ENCODE measurements at places on chromosomes 12 and 14.

- DNase-seq = peak; percentile 17
Measured at GRCh38 chr12:107126796-107127481, 33.6 kb upstream of the CRY1 start.

DNA sequence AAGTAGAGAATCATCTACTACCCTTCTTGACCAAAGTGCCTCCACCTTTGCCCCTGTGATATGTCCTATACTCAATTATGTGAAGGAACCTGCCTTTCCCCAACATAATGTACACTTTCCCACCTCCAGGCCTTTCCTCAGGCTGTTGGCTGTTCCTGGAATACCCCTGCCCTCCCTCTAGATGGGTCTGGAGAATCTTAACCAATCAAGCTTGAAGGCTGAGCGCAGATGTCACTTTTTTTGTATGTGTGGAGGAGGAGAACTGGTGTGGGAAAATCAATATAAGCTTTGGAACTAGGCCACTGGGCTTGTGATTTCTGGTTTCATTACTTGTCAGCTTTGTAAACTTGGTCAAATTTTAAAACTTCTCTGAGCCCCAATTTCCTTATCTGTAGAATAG is 4.7 kb downstream of the BMAL2 start:
- no peak for DNase-seq

DNA sequence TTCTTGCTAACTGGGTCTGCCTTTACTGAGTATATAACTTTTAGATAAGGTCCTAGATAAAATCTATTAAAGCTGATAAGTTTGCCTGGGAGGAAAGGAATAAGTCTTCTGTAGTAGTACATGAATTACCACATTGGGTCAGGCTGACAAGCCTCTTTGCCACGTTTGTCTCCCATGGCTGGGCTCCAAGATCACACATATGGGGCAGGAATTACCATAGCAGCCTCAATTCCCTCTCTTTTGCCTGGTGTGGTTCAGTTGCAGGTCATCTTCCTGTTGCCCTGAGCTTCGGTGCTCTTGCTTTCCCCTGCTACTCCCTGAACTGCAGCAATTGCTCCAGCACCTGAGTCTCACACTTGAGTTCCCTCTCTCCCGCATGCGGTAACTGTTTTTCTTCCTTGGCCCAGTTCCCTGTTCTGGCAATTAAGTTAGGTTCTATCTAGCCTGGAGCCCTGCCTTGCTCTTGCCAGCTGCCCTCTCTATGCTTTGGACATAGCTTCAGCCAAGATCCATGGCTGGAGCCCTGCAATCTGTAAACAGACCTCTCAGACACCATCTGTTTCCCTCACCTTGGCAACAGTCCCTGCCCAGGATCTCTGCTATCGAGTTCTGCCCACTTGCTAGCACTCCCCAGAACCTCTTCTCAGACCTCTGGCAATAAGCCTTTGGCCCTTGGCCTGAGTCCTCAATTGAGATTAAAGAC is 5.8 kb upstream of the GLT8D2 start:
- peak; percentile 46 for DNase-seq

DNA sequence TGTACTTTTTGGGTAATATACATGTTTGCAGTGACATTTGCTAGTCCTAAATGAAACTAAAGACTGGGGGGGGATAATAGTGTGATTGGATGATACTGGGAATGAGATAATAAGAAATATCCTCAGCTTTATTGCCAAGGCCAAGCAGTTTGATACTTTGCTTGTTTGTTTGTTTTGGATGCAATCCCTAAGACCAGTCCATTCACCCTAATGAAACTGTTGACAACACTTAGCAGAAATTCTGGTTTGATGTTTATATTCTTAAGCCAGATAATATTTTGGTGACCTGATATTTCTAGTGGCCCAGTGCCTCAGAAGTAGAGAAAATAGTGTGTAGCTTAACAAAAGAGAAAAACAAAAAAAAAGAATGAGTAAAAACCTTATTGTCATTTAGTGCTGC is 1.8 kb downstream of the PHC1 start:
- peak; percentile 3 for DNase-seq

GRCh38 chr12:78037707-78038106 is 207.0 kb downstream of the NAV3 start:
- no peak for DNase-seq
